ENCODE measurements at places on chromosomes 16 and 17.

DNA sequence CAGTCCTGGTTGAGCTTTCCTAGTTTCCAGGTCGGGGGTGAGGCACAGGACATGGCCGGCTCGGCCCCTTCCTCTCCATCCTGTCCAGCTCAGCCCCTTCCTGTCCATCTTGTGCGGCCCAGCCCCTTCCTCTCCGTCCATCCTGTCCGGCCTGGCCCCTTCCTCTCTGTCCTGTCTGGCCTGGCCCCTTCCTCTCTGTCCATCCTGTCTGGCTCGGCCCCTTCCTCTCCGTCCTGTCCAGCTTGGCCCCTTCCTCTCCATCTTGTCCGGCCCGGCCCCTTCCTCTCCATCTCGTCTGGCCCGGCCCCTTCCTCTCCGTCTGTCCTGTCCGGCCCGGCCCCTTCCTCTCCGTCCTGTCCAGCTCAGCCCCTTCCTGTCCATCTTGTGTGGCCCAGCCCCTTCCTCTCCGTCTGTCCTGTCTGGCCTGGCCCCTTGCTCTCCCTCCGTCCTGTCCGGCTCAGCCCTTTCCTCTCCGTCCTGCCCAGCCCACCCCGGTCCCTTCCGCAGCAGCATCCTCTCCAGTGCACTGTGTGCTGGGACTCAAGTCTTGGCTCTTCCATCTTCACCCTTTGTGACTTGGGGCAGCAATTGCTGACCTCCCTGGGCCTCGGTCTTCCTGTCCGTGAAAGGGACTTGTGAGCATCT, 5.5 kb upstream of the ZNF750 start:
- peak; percentile 87 for DNase-seq

GRCh38 chr16:68000450-68000849, 1.2 kb upstream of the DPEP2 start:
- no peak for DNase-seq

- no peak for DNase-seq
These were observed 79.5 kb upstream of the FOXF1 start for GRCh38 chr16:86430814-86431213.

DNA sequence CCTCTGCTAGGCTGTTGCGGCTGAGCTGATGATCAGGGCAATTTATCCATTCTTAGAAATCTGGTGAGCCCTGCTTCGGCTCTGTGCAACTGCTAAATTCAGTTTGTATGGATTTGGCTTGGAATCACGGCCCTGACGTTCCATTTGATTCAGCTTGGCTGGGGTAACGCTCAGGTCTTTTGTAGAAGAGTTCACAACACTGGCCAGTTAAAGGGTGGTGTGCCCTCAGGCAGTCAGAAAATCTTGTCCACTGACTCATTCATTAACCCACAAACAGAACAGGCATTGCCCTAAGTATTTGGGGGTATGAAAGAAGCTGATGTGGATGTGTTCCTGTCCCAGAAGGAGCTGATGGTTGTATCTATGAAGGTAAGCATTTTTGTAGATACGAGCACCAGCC, 53.9 kb downstream of the GNAO1 start:
- no peak for DNase-seq

DNA sequence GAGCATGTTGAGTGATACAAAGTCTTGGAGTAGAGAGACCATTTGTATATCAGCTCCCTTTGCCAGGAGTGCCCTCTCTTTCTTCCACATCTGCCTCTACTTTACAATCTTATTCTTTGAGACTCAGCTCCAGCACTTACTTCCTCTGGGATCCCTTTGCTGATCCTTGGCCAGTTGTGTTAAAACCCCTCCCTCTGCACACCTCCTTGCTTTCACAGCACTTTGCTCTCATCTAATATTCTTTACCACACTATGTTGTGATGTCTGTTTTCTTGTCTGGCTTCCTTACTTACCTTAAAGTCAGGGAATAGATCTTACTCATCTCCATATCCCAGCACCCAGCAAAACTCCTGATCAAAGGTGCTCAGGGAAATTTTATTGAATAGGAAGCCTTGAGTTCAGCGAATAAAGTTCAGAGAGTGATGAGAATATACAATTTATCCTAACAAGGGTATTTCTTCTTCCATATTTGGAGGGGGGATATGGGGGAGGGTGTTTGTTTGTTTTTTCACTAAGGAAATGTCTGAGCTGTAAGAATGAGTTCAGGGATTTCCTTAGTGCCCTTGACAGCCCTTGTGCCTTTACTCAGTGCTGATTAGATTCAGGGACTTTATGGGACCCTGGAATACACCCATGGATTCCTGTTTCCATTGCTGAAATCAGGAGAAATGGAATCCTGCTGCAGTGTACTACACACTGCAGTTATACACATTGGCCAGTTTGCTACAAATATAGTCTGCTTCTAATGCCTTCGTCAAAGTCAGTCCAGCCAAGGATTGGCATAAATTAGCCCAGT, 32.0 kb downstream of the MRTFB start:
- DNase-seq: no peak

DNA sequence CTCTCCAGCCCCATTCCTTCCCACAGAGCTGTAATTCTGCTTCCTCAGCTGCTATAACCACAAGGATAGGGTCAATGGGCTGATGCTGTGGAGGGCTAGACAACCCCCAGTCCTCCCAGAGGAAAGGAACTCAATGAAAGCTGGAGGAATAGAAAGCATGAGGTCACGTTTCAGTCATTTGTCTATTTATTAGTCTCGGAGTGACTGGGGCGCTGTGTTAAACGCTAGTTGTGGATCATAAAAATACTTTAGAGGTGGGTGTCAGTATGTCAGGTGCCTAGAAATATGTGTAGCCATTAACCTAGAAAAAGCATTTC, 787 bp upstream of the CCL3L1 start:
- DNase-seq: no peak

GRCh38 chr17:11244776-11245175, 3.8 kb downstream of the SHISA6 start:
- no peak for DNase-seq

Data from kidney capillary endothelial cell (primary cell).